ENCODE measurements at places on chromosomes 16 and 17.

GRCh38 chr16:17518441-17518840, 47.7 kb upstream of the XYLT1 start:
- no peak for DNase-seq

DNA sequence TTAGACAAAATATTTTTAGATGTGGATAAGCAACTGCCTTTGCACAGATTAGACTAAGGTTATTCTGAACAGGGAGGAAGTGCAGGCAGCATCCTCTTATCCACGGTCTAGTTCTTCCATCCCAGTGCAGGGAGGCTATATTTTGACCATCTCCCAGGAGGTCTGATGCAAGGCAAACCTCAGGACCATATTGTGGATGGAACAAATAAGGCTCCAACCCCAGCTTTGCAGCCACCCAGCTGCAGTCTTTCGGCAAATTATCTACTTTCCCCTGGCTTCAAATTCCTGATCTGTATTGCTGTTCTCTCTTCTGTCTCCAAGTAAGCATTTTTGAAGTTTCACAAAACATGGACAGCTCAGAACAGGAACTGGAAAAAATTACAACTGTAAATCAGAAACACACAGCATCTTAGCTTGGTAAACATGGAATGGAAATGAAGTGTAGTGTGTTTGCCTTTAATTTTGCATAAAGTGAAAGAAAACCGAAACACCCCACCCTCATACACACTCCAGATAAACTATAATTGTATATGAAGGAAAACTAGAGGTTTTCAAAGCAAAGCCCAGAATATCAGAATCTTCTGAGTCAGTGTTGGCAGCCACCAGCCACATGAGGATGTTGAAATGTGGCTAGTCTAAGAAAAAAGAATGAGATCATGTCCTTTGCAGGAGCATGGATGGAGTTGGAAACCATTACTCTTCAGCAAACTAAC, 33.5 kb upstream of the MON1B start:
- DNase-seq, result no peak

DNA sequence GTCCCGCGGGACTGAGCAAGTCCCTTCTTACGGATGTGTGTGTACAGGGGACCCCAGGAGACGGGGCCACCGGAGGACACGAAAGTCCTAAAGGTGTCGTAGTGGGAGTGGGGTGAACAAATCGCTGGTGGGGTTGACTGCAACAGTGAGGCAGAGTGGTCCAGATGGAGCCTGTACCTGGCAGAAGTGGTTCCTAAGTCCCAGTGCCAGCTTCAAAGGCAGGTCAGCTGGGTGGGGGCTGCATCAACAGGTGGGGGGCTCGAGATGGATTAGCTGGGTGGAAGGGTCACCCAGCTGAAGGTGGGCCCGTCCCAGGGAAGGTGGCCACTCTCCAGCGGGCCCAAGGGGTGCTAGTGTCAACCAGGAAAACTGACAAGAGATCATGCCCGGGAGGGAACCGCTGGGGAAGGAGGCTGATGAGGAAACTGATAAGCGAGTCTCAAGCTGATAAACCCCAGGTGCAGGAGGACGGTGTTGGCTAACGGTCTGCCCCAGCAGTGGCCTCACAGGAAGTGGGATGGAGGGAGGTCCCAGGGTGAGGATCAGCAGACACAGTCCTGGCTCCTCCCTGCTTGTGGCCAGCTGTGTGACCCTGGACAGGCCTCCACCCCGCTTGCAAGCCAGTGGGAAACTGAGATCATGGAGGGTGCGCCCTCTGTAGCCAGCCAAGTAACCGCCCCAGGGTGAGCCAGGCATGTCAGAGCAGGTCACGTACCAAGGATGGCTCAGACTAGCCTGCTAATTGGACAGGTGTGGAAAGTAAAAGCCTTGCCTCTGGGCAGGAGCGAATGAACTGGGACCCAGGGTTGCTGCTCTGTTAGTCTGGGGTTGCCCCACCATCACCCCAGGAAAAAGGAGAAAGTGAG, 1.0 kb downstream of the ORAI3 start:
- no peak for DNase-seq

- no peak for DNase-seq
Observed at GRCh38 chr16:3045758-3046640, at the start of gene MMP25. Gene MMP25 (plus strand): TSS chr16:3046561. CDS start chr16:3046918, 357 bp downstream.

- no peak for DNase-seq
Observed at GRCh38 chr16:16928532-16929109, 542.1 kb downstream of the XYLT1 start.

- DNase-seq, result peak; percentile 15
Observed at GRCh38 chr17:42275527-42276358, 448 bp downstream of the STAT5B start.

DNA sequence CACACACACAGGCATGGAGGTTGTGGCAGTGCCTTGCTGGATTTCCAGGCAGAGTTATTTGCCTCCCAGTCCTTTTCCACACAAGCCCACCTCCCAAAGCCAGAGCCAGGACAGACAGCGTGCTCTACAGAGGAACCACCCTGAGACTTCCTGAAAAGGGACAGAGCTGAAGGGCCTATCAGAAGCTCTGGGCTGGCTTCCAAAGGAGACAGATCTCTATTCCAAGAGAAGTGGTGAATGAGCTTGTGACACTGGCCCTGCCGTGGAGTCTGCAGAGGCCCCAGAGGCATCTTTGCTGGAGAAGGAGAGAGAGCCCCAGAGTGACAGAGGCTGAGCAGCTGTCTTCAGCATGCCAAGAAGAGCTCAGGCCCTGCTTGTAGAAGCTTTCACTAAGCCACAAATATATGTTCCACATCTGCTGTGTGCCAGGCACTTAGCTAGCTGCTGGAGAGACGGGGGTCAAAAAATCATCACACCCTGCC, 8.3 kb upstream of the LPCAT2 start:
- no peak for DNase-seq

DNA sequence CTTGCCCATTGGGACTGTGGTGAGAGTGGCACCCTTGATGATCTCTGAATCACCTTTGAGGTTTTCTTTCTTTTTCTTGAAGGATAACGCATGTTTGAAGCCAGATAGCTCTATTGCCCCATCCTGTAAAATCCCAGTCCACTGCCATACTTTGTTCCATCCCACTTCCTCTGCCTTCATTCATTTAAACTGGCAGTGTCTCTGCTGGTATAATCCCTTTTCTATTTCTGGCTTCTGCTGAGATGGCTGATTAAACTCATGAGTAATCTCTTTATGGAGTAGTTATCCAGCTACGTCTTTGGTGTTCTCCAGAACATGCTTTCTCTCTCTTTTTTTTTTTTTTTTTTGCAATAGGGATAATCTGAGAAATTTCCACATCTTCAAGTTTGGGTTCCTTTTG, 656.5 kb upstream of the SALL1 start:
- DNase-seq, result no peak

GRCh38 chr16:22938647-22939046, 124.7 kb downstream of the HS3ST2 start:
- DNase-seq, result no peak

DNA sequence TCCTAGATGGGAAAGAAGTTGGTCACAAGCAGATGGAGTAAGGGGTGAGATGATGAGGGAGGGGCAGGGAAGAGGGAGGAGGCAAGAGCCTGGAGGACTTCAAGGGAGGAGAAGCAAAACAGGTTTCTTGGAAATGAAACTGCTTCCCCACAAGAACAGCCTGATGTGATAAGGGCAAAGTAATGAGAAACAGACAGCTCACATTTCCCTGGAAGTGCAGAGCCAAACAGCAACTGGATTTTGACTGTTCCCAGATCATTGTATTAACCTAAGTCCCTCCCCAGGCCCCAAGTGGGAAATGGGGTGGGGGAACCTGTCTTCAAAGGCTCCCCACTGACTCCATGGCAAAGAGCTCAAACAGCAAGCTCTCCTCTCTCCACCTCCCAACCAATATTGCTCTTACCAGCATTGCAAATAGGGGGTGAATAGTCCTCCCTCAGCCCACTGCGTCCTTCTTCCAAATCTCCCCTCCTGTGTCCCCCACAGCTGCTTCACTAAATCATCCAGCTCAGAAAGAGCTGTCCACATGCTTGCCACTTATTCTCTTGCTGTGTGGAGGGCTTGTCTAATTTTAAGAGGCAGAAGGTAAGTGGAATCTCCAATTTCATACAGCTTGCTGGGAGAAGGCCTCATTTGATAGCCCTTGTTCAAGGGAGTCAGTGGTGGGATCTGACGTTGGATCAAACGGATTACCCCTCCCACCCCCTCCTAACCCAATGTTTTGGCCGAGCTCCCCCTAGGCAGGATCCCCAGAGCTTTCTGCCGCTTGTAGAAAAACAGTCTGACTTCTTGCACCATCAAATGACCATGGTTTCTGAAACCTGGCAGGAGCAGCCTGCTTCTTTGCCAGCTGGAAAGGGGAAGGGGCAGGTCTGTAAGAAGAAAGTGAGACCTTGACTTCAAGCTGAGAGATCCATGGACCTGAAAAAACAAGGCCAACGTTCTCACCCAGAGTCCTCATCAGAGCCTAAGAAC, 56.3 kb upstream of the SMIM36 start:
- DNase-seq, result no peak

DNA sequence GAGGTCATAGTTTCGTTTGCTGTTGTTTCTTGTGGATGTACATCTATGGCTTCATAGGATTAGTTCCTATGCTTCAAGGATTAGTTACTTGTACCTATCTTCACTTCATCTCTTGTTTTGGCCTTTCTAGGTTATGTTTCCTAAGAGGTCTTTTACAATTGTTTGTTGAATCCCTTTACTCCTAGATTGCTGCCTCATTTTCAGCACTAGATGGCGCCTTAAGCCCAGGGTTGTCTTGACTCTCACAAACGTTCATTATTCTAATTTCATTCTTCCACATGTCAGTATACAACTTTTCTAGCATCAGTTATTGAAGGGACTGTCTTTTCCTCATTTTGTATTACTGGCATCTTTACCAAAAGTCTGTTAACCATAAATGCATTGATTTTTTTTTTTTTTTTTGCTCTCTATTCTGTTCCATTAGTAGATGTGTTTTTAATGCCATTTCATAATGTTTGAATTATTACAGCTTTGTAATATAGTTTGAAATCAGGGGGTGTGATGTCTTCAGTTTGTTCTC, 45.0 kb upstream of the NACA2 start:
- DNase-seq, result peak; percentile 29

DNA sequence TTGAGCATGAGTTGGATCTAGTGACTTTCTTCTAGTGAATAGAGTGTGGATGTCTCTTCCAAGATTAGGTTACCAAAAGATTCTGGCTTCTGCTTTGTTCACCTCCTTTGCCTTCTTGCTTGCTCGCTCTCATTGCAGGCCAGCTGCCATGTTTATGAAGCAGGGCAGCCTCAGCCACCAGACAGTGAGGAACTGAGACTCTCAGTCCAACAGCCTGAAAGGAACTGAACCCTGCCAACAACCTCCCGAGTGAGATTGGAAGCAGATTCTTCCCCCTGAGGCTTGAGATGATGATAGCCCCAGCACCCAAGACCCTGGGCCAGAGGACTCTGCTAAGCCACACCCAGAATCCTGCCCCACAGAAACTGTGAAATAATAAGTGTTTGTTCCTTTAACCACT, 48.4 kb downstream of the NOG start:
- DNase-seq, result no peak

- no peak for DNase-seq
Observed at GRCh38 chr16:57795431-57795878, 6.8 kb downstream of the KIFC3 start.

GRCh38 chr17:5444209-5444608, 5.3 kb upstream of the C1QBP start:
- no peak for DNase-seq
